ENCODE measurements at places on chromosomes 3 and 15. TPM values are rescaled to one million over a fixed set of nuclear protein-coding genes. Genes with fewer than 3 reads are reported as not detected.

- no peaks in the 10 kb centered on the region for H3K36me3 ChIP-seq
- H3K4me3 ChIP-seq: peak within 1 kb of the TSS; percentile 76
- peak within 1 kb of the TSS; percentile 74 for H3K27ac ChIP-seq
- peak; percentile 54 for DNase-seq
- peaks cover 22% of the 10 kb centered on the region for H3K27me3 ChIP-seq
- peaks cover 33% of the 10 kb centered on the region for H3K4me1 ChIP-seq
Measured at GRCh38 chr3:142888481-142889211, at the start of gene PCOLCE2. Gene PCOLCE2 (minus strand): TSS chr3:142889083. CDS start chr3:142888896, 187 bp downstream.

DNA sequence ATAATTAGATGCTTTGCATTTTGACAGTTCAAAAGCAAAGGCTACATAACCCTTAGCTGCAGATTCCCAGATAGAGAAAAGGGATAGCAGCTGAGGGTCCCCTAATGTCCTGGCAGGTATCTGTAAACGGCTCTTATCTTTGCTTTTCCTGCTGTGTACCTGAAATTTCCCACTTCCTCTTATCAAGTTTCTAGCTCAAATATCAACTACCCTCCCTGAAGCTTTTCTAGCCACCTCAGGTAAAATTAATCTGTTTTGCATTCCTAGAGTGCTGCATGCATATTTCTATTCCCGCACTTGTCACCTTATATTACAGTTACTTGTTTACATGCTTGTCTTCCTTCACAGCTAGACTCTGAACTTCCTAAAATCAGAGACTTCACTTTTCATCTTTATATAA lies 55.6 kb upstream of the STXBP5L start:
- DNase-seq: no peak
- H3K4me3 ChIP-seq: no peak overlapping the region
- no peaks in the 10 kb centered on the region for H3K4me1 ChIP-seq
- H3K27me3 ChIP-seq: peaks cover 41% of the 10 kb centered on the region
- H3K36me3 ChIP-seq: no peaks in the 10 kb centered on the region

DNA sequence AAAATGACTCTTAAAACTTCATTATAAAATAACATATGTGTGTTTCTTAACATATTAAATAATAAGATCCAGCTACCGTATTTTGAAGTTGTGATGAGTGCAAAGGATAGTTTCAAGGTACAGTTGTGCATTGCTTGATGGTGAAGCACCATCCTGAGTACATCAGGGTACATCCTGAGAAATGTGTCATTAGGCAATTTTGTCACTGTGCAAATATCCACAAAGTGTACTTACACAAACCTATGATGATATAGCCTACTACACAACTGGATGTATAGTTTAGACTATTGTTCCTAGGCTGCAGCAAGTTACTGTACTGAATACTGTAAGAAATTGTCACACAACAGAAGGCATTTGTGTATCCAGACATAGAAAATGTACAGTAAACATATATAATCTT lies 20.8 kb upstream of the TM4SF1 start:
- no peak for DNase-seq
- H3K27me3 ChIP-seq: no peaks in the 10 kb centered on the region
- no peak overlapping the region for H3K27ac ChIP-seq
- no peak overlapping the region for H3K4me3 ChIP-seq
- H3K4me1 ChIP-seq: peaks cover 27% of the 10 kb centered on the region
- H3K36me3 ChIP-seq: no peaks in the 10 kb centered on the region

Gene CYP11A1
- total RNA-seq: 0.27 TPM

DNA sequence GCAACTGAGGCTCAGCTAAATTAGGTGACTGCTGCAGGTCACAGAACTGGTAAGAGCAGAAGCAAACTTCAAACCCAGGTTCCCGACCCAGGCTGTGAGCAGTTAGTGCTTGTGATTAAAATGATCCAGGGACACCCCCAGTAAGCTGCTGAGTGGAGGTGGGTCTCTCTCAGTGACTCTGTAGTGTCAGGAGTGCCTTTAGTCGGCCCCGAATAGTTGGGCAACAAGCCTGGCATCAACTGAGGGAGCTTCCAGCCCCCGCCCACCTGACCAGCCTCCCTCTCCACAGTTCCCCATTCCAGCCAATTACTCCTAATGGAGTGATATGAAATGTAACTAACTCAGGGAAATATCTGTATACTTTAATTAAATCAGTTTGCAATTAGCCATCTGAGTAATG lies 168.0 kb upstream of the SMAD3 start:
- H3K4me1 ChIP-seq: peaks cover 53% of the 10 kb centered on the region
- no peaks in the 10 kb centered on the region for H3K36me3 ChIP-seq
- H3K4me3 ChIP-seq: no peak overlapping the region
- DNase-seq: no peak

GRCh38 chr15:80265021-80265420 lies 13.0 kb upstream of the CTXND1 start:
- H3K4me1 ChIP-seq: no peaks in the 10 kb centered on the region
- no peak overlapping the region for H3K27ac ChIP-seq
- H3K27me3 ChIP-seq: peaks cover 68% of the 10 kb centered on the region
- DNase-seq: no peak

DNA sequence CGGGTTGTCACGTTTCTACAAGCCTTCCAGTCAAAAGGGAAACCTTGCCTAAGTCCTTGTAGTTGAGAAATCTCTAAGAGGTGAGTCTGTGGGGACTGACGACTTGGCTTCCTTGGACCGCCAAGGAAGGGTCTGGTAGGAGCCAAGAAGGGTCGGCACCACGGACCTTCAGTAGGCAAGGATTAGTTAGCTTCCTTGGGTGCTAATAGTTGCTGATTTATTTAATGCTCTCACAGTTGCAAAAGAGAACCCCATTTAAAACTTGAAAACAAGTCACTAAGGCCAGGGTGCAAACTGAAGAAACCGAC lies 361 bp upstream of the LCMT2 start:
- H3K4me1 ChIP-seq: peaks cover 60% of the 10 kb centered on the region
- H3K27ac ChIP-seq: peak overlapping the region; percentile 97
- H3K36me3 ChIP-seq: peaks cover 24% of the 10 kb centered on the region
- peak overlapping the region; percentile 89 for H3K4me3 ChIP-seq
- no peak for DNase-seq
